Lower leg skin (tissue), 4 donors: ENCODE measurements at places on chromosomes 6 and 20. TPM values are rescaled to one million over a fixed set of nuclear protein-coding genes. Genes with fewer than 3 reads are reported as not detected.

RIPOR2 gene
- total RNA-seq: 21.3 TPM

- no peak for DNase-seq
Measured at GRCh38 chr6:85157311-85157710, 292.6 kb upstream of the NT5E start.

GRCh38 chr6:118724211-118724610, 72.8 kb upstream of the CEP85L start:
- no peak for DNase-seq

DNA sequence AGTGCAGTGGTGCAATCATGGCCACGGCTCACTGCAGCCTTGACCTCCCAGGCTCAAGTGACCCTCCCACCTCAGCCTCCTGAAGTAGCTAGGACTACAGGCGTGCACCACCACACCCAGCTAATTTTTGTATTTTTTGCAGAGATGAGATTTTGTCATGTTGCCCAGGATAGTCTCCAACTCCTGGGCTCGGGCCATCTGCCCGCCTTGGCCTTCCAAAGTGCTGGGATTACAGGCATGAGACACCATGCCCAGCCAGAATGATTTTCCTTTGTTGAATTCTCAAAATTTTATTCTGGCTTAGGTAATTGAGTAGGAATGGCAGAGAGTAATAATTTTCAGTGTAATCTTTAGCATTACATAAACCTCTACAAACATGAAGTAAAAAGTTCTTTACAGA, 37.1 kb downstream of the SLC16A10 start:
- DNase-seq: no peak

DNA sequence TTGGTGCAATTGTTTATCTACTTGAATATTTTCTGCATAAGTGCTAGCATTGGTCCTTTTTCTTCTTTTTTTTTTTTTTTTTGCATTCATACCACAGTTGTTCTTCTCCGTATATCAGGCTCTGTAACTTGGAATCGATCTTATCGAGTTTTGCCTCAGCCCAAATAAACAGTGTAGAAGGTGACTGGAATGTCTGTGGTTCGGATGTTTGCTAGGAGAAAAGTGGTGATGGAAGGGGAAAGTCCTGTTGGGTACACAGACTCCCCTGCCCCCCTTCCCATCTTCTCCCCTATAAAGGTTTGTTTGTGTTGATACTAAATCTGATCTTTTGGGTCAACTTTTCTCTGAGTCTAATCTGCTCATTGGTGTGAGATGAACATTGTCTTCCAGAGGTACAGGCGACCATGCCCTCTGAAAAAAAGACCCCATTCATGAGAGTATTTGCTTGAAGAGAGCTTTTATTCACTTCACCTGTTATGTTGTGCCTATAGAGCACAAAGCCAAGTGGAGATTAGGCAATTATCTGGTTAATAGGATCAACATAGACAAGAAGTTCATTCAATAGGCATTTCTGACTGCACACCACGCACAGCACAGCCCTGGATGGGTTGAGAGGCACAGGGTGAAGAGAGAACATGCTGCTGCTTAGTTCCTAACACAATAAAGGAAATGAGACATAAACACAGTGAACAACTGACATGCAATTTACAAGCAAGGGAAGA, 620.0 kb downstream of the PKHD1 start:
- DNase-seq: no peak

GRCh38 chr6:41255638-41256246, 27.6 kb downstream of the TREML4 start:
- no peak for DNase-seq

DNA sequence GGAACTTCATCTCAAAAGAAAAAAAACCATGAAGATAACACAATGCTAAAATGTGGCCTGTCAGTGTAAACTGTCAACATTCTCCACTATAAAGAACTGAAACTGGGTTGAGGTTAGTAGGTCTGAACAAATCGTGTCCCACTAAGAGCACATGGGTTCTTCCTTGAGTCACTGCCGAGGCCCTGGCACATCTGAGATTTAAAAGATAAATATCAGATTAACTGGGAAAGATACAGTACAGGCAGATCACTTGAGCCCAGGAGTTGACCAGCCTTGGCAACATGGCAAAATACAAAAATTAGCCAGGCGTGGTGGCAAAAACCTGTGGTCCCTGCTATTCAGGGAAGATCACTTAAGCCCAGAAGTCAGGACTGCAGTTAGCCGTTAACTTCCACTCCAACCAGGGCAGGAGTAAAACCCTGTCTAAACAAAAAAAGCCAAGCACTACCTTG, 5.6 kb downstream of the EEF1A1 start:
- no peak for DNase-seq

DNA sequence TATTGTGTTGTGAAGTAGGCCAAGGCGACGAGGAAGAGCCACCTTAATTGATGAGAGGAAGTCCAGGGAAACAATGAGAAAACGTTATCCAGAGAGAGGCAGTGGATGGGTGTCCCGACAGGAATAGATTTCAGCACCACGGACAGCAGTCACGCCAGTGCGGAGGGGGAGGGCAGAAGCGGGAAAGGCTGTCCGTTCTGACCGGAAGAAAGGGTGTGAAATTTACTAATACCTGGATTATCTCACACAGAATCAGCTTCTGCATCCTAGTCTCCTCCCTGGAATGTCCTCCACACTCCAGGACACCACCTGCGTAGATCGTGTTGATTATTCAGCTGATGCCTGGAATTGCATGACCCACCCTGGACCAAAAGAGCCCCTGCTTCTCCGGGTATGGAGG, 7.4 kb upstream of the BPIFA3 start:
- no peak for DNase-seq

CLIC5 gene
- 1.2 TPM for total RNA-seq

DNA sequence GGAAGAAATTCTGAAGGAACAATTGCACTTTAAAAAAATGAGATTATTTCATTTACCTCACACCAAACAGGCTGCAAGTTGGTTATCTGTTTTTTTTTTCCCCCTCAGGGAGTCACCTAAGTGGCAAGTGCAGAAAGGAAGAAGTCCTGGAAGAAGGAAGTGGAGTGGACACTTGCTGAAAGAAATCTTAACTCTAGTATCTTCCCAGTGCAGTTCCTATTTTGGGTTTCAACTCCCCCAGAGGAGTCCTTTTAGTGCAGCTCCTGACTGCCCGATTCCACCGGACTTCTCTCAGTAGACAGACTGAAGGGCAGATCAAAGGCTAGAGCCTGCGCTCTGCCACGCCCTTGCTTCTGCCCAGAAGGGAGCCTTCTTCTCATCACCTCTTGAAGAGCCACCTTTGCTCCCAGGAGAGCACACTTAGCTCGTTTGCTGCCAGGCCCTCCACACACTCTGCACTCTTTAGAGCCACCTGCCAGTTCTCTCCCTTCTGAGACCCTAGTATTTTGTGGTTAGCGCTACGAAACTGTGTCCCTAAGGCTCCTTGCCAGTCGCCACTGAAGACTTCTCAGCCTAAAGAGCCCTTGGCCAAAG, 4.9 kb downstream of the MTCL3 start:
- DNase-seq: no peak

GRCh38 chr6:169034516-169035167, 219.0 kb downstream of the THBS2 start:
- DNase-seq: peak; percentile 82
